Suppressor macrophage treated with lipopolysaccharide for 4 hours (primary cell): ENCODE measurements at places on chromosomes 2 and 18.

DNA sequence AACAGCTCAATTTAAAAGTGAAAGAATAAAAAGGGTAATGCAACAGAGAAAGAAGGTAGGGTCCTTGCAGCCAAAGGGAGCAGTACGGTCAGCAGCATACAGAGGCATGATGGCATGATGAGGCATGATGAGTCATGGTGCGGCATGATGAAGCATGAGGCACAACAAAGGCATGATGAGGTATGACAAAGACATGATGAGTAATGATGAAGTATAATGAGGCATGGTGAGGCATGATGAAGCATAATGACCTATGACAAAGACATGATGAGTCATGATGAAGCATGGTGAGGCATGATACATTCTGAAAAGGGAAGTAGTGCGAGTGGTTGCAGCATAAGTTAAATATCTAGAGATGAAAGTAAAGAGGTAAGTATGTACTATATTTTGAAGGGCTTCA, 673.2 kb downstream of the TMEM182 start:
- DNase-seq = peak; percentile 31

GRCh38 chr2:183248866-183249567, 124.8 kb downstream of the NUP35 start:
- DNase-seq = peak; percentile 27

DNA sequence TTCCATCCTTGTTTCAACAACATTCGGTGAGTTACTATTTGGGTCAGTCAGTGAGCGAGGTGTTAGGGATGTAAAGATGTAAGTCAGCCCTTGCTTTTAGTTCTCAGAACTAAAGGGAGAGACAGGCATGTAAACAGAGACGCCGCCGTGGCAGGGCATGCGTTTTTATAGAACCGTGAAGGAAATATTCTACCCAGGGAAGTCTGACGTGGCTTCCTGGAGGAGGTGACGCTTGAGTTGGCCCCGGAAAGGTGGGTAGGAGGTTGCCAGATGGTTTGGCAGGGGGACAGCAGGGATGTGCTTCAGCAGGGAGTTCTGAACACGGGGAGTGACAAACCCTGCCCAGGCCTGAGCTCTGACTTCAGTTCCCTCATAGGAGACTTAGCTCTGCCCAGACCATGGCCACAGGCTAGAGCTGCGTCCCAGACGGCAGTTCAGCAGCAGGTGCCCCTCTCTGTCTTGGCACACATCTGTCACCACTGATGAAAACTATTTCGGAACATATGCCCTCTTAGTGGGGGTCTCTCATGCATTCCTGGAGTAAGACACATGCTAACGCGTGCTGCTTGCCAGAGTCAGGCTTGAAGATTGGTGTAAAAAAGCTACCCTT, 23.4 kb upstream of the RPL31 start:
- DNase-seq = no peak

DNA sequence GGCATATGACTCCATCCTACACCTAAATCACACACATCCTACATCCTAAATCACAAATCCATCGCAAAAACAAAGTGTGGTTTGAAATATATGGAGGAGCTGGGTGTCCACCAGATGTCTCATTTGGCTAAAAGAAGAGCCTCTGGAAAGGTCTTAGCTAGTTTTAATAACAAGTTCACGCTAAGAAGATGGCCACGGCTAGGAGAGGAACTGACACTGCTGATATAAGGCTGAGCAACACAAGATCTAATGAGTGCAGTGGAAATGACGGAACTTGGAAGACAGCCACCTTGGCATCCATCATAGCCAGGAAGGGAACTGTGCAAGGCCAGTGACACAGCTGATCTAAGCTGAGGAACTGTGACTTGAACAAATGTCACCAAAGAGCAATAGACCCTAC, 60.0 kb upstream of the AGAP1 start:
- no peak for DNase-seq

DNA sequence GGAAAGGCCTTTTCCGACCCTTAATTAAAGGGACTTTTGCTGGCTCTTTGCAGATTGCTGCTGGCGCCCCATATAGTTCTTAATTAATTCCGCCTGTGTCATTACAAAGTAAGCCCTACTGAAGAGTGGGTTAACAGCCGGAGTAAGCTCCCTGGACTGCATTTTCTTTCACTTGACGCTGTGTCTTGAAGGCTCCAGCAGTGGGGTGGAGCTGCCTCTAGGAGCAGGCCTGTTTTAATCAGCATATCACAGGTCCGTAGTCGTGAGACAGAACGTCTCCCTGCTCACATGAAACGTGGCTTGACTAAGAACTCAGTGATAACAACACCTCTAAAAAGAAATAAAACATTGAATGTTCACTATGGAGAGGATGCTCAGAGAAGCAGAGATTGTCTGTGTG, 329.9 kb upstream of the RAB12 start:
- no peak for DNase-seq

DNA sequence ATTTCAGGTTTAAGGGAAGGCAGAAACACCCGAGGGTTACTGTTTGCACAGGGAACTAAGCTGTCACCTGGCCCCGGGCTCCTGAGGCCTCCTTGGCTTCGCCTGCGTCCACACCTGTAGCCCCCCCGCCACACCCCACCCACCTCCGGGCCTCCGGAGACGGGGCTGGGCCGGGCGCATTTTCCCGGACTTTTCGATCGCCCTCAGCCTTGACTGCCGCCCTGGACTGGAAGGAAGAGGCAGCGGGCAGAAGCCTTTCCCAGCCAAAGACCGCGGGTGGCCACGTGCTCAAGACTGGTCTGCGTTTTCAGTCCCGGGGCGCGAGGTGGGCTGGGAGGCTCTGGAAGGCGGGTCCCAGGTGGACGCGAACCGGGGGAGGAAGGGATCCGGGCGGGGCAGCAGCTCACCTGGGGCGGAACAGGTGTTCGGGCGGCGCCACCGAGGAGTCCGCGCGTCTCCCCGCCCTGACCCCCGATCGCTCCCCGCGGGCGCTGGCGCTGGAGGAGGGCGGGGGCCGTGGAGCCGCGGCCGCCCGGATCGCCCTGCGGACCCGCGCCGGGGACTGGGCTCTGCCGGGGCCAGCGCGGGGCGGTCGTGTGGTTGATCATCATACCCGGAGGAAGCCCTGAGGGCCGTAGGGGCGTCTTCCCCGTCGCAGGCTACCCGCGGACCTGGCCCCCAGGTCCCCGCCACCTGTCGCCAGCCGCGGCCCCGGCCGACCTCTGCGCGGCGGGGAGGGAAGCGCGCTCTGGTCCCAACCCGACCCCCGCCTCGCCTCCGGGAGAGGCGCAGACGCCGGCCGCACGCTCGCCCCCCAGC, 3.2 kb downstream of the ID2 start:
- peak; percentile 76 for DNase-seq

DNA sequence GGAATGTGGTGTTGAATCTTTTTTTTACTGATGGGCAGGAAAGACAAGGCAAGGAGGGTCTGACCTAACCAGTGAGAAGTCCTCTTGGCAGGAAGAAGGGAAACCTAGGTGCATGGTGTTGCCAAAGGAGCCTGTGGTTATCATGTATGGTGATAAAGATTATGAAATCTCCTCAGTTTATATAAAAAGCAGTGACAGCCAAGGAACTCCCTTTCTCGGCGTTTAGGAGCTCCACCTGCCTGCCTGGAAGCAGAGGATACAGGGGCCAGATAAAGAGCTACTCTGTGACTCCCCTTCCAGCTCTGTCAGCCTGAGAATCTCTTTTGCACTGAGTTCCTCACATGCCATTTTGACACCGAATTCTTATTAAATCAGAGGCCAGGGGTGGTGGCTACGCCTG, 26.1 kb downstream of the COLEC12 start:
- no peak for DNase-seq

DNA sequence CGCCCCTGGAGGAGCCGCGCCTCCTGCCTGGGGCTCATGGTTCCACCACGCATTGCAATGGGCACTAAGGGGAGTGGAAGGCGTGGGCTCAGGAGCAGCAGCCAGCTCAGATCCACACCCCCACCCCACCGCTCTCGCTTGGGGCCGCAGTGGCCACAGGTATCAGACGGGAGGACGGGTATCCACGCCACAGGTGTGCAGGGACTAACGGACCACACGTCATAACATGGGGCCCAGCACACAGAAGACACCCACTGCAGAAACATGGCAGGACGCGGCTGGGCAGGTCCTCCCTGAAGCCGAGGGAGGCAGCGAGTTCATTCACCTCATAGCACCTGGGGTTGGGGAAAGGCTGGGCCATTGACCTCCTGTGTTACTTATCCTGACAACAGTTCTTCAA, 13.0 kb downstream of the HDAC4 start:
- DNase-seq = no peak

DNA sequence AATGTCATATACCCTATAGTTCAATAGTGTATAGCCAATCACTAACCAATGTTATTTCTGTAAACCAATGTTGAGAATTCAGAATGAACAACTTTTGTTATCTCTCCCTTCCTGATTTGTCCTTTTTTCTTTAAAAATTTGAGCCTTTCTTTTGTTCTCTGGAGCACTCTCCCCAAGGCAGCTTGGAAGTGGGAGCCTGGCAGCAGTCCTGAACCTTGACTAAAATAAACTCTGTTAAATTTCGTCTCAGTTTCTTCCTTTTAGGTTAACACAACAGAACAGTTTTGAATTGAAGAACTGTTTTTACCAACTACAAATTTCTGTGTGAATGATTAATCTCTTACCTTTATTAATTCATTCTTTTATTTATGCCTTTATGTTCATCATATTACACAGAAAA, 35.9 kb downstream of the CD302 start:
- DNase-seq = no peak

GRCh38 chr2:219906114-219907010, 278.9 kb downstream of the SLC4A3 start:
- DNase-seq = no peak

DNA sequence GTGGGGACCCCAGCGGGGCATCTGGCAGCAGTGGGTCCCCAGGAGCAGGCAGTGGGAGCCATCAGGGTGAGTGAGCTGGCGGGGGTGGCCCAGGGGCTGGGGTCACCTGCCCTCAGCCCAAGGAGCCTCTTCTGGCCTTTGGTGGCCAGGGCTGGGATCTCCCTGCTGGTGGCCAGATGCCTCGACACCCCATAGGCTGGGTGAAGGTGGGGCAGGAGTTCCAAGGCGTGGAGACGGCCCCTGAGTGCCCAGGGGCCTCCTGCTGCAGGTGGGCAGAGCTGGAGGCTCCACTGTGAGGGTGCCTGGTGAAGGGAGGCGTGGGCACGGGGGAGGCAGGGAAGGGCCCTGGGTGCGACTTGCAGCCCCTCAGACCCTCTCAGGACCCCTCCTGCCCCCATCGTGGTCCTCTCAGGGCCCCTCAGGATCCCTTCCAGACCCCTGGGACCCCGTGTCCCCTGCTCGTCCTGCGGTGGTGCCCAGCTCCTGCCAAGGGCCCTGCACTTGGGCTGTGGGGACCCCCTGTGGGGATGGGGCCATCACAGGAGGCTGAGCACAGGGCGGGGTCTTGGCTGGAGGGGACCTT, 5.0 kb upstream of the GPR35 start:
- DNase-seq = no peak

DNA sequence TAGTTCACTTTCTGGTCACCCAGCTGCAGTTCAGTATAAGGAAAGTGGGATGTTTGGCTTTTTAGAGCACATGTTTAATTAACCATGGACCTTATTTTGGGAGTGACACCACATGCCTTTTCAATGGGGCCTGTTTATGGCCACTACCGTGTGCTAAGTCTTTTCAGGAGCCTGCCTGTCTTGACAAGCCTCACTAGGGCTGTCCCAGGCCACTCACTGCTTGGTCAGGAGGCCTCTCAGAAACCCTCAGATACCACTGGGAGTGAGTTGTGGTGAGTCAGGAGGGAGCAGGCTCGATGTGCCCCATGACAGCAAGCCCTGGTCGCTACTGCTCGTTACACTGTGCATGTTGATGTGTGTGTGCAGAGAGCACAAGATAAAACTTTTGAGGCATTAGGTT, 123.0 kb downstream of the MAP4K4 start:
- DNase-seq = no peak

DNA sequence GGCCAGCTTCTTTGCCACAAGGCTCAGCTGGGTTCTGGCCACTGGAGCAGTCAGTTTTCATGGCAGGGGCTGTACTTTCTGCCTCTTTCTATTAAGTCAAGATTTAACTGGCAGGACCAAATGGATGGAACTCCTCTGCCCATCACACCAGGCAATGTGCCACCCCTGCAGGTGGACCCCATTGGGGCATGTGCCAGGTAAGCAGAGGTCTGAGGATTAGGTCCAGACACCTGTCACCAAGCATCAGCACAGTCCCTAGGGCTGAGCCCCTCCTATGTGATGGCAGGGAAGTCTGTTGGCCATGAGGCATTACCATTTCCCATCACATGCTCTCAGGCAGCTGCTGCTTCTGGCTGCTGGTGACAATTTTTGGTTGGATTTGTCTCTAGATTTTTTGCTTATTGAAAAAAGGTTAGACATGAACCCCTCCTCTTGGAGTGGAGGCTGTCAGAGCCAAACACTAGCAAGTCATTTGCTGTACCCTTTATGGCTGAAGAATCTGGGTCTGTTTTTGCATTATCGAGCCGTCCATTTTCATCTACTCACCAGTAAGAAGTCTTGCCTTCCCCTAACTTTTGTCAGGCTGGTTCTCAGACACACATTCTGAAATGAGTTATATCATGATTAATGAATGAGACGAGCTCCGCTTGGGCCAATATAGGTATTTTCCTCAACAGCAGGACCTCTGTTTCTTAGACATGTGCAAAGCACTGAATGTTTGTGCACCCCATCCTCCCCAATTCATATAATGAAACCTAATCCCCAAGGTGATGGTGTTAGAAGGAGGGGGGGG, 328.0 kb downstream of the TSN start:
- no peak for DNase-seq

DNA sequence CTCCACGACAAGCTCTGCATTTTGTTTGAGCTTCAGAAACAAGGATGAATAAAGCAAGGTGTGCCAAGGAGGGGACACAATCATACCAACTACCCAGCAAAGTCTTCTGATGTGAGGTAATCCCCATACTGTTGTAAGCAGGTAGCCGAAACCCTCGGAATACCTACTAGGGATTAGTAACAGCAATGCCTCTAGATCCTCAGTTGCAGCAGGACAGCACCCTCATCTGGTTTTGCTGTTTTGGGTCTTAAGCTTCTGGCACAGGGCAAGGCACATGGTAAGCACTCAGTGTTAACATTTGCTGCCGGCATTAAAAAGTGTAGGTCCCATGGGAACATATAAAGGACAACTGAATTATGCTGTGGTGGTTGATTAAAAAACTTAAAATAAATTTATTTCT, 16.0 kb upstream of the LINC00305 start:
- no peak for DNase-seq

GRCh38 chr2:237701033-237701858, 73.9 kb downstream of the LRRFIP1 start:
- no peak for DNase-seq

DNA sequence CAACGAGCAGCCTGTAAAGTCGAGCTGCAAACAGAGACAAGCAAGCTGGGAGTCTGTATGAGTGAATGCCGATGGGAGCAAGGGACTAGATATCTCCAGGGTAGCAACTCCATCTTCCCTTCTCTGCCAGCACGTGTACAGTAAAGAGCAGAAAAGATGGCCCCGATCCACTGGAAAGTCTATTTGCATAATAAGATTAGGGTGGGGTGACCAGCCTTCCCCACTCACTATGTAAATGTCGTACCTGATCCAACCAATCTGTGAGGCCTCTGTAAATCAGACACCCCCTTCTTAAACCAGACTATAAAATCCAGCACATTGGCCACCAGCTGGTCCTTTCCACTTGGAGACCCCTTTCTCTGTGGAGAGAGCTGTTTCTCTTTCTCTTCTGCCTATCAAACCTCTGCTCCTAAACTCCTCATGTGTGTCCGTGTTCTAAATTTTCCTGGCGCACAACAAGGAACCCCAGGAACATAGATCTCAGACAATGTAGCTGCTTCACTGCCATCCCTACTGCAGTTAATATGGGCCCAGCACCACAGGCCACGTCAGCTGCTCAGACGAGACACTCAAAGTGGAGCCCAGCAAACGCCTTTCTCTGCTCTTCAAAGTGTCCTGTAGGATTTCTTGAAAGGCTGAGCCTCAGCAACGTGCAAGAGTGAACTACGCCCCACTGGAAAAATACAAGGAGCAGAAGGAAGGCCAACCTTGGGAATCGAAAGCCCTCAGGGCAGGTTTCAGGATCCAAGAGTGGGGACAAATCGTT, 26.1 kb downstream of the DIPK1C start:
- no peak for DNase-seq
